Natural killer cell (primary cell): ENCODE measurements at places on chromosomes 6 and 20. TPM values are rescaled to one million over a fixed set of nuclear protein-coding genes. Genes with fewer than 3 reads are reported as not detected.

TINAG gene
- total RNA-seq = not detected

CLDN20 gene
- total RNA-seq = not detected

DNA sequence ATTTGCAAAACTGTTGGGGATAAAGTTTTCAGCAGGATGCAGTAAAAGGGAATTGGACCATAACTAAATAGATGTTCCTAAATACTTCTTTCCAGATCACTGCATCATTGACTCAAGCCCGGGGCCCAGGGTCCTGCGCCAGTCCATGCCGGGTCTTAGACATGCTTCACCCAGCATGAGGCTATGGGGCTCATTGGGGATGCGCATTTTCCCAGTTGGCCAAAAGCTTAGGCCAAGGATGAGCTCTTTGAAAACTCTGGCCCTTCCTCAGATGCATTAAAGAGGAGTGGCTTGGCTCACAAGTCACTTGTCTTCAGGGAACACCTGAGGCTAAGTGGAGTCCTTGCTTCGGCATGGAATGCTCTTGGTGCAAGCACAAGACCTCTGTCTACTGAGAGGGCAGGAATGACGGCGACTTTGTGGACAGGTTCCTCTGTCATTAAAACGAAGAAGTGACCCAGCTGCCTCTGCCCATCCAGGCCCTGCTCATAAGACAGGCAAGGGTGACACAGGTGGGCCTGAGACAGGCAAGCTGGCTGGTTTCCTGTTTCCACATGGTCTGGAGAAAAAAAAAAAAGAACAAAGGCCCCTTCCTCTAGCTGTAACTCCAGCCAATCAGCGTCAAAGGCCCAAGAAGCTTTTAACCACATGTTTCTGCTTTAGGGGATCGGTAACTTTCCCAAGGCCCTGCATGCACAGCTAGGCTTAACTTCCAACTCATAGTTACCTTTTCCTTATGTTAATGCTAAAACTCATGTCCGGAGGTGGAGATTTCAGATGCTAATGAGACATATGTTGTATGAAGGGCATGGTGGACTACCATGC lies 81.4 kb upstream of the CDH4 start:
- DNase-seq = no peak

GRCh38 chr6:29709188-29709587 lies 14.0 kb upstream of the HLA-F start:
- DNase-seq = no peak

DNA sequence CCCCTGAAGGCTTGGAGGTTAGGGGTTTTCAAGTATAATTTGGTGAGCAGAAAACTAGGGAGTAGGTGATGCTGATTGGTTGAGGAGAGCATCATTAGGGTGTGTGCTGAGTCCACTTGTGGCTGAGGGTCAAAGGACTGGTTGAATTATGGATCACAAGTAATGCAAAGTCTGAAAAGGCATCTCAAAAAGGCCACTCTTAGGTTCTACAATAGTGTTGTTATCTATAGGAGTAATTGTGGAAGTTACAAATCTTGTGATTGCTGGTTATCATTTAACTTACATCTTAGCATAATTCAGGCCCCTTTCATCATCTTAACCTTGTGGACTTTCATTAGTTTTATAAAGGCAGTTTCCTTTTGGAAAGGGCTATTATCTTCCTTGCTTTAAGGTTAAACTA lies 60.8 kb downstream of the UBR2 start:
- no peak for DNase-seq

DNA sequence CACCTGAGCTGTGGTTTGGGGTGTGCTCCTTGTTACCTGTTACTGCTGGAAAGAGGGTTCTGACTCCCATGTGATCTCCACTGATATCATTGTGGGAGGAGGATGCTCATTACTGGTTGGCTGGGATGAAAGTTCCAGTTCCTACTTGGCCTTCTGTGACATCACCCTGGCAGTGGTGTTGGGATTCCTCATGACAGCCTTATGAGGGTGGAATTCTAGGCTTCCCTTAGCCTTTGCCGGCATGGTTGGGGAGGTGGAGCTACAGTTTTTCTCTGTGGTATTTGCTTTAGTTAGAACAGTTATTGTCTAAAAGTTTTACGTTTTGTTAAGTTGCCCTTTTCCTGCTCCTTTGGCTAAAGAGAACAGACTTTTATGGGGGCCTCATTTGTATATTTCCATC lies 112.1 kb downstream of the AFG1L start:
- no peak for DNase-seq

GRCh38 chr6:34284563-34285447 lies 36.0 kb upstream of the SMIM29 start:
- no peak for DNase-seq
